Cardiac septum (tissue), 1 donor: ENCODE measurements at places on chromosomes 3 and 15.

DNA sequence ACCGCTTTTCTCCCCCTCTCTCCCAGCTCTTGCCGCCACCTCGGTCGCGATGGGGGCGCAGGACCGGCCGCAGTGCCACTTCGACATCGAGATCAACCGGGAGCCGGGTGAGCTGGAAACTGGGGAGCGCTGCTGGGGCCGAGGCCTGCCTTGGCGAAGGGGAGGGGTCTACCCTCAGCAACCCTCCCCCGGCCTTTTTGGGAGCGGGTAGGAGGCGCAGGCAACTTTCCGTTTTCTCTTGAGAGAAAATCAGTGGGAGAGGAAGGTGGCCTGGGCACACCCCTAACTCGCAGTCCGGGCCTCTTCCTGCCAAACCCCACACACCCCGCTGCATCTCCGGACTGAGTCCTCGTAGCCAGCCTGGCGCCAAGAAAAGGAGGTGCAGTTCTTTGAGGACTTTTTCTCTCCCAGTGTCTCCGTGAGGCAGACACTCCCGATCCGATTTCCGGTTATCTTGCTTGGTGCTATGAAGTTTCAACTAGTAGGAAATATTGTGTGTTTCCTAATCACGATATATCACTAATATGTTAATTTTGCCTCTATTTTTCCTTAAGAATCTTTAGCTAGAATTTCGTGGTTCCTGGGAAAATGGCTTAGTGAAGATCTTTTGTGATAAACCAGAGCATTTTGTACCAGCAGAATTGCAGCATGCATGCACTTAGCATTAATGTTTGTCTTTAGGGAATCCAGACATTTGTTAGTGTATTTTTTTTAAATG, 631 bp downstream of the NKTR start:
- DNase-seq, result peak; percentile 83

DNA sequence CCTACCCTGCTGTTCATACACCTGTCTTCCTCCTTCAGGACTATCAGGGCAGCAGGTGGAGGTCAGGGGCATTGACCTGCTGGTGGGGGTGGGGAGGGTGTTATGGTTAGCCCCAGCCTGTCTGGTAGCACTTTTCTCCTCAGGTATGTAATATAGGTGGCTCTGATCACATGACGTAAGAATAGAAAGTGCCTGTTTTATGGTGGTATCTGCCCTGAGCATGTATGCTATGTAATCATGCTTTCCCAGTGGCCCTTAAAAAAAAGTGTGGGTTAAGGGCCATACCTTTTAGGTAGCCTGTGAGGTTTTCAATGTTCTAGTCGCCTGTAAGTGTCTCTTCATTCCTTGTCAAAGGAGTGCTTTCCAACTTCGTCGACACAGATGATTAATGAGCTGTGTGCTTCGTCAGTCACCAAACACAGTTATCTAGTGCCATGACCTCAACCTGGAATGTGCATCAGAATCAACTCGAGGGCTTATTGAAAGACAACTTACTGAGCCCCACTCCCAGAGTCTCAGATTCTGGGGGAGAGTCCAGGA, 86.3 kb downstream of the KLHL25 start:
- no peak for DNase-seq

- DNase-seq, result peak; percentile 51
Observed at GRCh38 chr15:73957276-73957675, 31.0 kb downstream of the LOXL1 start.

GRCh38 chr3:132783152-132783551, 60.9 kb upstream of the NPHP3 start:
- DNase-seq, result no peak

DNA sequence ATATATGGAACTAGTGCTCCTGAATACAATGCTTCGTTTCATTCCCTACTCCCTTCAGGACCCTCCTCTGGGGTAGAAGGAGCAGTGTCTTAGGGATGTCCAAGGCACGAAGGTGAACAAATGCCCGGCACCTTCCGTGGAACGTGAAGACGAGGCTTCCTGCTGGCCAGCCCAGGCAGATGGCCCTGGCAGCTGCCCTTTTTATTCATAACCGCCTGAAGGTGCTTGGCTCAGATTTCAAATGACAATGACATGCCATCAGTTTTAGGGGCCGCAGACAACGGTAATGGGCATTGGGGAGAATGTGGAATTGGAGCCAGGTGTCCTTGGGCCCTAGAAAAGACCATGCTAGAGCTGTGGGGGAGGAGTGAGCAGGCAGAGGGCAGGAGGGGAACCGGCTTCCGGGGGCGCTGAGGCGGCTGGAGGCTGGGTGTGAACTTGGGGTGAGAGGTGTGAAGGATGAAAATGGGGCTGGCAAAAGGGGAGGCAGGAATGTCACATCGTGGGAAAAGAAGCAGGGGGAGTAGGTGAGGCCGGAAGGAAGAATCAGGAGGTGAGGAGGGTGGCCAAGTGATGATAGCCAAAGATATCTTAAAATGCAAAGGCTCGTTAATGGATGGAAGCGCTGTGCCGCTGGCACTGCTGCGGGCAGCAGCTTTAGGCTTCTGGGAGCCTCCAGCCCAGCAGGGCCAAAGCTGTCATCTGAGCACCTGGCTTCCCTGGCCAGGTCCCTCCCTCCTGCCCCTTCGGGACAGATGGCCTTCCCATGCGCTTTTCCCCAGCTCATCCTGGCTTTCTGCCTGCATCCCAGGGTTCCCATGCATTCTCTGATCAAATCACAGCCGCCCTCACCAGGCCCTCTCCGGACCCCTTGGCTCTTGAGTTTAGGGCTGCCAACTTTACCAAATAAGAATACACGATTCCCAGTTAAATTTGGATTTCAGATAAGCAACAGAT, 93.7 kb downstream of the TMEM266 start:
- DNase-seq, result no peak

- no peak for DNase-seq
Observed at GRCh38 chr3:51245867-51246266, 139.2 kb upstream of the MANF start.

DNA sequence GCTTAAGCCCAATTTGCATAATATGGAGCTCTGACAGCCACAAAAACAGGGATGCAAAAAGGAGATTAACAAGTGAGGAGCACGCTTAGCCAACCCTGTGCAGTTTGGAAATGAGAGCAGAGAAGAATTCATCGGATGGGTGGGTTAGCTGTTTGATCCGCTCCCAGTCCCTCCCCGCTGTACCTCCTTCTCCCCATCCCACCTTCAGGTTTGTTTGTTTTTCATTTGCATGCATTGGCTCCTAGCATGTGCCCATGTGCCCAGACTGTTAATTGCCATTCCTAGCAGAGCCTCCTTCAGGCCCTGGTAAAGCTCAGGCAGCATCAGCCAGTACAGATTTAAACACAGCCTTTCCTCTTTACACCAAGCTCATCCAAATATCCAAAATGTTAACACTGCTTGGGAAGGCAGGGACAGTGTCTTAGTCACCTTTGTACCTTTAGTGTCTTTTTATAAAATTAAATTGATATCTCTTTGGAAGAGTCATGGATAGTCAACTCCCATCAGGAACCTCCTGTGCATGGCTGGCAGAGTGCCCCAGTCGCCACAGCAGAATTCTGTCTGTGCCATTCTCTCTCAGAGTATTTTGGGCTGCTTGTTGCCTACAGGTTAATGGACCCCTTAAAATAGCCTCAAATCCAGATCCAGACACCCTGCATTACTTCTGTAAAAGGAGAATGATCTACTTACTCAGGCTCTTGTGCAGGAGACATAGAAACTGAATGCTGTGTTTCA, 244.2 kb downstream of the LSAMP start:
- no peak for DNase-seq

GRCh38 chr3:68458581-68458980, 473.8 kb downstream of the TAFA4 start:
- DNase-seq, result no peak

DNA sequence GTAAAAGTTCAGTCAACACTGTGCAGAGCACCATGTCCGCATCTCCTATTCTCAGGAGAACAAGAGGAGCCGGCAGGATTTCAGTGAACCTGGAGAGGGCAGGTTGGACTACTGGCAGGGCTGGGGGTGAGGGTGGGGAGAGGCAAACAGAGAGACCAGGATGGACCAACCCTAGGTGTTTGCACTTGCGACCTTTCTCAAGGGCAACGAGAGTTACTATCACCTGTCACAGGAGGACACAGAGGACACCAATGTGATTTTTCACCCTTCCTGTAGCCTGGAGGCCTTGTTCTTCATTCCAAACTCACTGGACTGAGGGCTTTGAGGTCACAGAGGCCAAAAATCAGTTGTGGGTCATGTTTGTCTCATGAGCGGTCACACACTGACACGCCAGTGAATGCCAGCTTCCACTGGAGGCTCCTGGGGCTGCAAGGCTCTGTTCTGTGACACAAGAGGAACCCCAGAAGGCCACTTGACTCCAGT, 89.5 kb downstream of the CPN2 start:
- peak; percentile 43 for DNase-seq

DNA sequence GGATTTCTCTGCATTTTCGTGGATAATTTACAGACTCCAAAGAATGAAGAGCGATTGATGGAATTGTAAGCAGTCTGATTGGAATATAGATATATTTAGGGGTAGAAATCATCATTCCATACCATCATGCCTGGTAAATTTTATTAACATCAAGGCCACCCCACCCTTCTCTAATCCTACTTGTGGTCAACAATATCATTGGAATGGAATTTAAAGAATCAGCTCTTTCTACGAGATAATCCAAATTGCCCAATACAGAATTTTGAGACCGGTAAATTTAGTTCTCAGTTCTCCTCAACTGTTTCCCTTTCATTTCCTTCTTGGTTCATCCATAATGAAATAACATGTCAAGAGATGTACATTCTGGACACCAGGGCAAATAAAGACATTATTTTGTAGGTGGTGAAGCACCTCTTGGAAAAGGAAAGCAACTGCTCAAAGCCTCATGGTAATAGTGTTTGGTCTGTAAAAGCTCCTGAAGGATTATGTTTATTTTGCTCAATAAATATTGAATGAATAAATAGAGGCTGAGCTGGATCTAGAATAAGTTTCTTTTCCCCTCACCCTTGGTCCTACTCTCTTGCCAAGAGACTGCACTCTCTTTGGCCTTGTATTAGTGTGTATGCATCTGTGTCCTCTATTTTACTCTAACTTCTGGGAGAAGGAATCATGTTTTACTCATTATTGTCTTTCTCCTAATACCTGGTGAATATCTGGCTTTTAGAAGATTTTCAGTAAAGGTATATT, 133.7 kb upstream of the BCL6 start:
- DNase-seq, result no peak
